Effector memory CD4-positive, alpha-beta T cell (primary cell): ENCODE measurements at places on chromosomes 2 and 18.

DNA sequence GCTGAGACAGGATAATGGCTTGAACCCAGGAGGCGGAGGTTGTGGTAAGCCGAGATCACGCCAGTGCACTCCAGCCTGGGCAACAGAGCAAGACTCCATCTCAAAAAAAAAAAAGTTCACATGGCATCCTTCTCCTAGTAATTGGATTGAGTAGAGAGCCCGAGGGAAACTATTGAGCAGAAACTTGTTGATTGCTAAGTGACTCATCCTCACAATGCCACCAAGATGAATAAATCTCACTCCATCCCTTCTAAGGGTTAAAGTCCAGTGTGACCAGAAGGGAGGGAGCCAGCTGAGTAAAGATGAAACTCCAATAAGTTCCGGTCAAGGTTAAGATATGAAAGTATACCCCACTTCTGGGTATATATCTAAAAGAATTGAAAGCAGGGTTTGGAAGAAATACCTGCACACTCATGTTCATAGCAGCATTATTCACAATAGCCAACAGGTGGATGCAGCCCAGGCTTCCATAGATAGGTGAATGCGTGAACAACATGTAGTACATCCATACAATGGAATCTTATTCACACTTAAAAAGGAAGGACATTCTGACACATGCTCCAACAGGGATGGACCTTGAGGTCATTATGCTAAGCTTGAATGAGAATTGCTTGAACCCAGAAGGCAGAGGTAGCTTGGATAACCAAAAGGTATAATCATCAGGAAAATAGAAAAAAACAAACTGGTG is 13.0 kb upstream of the FHL2 start:
- DNase-seq, result no peak

GRCh38 chr18:79508565-79509535 is 113.1 kb downstream of the NFATC1 start:
- DNase-seq, result no peak

DNA sequence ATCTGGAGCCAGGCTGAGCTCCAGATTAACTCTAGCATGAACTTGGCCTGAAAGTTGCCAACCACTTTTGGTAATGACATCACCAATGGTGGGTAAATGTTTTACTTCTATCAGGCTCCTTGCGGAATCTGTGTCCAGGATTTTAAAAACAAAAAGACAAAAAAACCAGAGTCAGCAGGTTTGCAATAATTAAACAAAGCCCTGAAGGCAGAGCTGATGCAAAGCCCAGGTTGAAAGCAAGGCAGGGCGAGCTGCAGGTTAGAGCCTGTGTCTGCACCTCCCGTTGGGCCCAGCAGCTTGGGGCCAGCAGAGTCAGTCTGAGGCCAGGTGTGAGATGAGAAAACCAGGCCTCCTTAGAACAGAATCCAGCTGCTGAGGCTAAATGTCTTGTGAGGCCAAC is 29.1 kb upstream of the ALK start:
- no peak for DNase-seq

- no peak for DNase-seq
These were observed 448.1 kb downstream of the TSN start for GRCh38 chr2:122203523-122203922.

GRCh38 chr2:196601430-196602306 is 37.8 kb upstream of the CCDC150 start:
- no peak for DNase-seq

- no peak for DNase-seq
These were observed 80.2 kb upstream of the SNTG2 start for GRCh38 chr2:870426-870825.

DNA sequence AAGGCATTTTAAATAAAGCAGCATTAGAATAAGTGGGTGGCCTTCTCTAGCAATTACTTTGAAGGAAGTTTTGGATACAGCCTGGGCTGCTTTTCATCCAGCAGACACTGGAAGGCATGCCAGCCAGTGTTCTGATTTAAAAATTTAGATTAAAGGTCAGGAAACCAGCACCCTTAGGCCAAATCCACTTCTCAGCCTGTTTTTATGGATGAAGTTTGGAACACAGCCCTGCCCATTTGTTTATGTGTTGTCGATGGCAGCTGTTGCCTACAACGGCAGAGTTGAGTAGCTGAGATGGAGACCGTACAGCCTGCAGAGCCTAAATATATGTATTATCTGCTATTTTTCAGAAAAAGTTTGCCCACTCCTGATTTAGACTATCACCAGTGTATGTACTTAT is 313.6 kb upstream of the ACVR2A start:
- DNase-seq, result no peak

- no peak for DNase-seq
These were observed 28.9 kb upstream of the HDAC4 start for GRCh38 chr2:239429473-239430350.

GRCh38 chr2:65050931-65051330 is 5.3 kb upstream of the CEP68 start:
- DNase-seq, result no peak

GRCh38 chr2:239946864-239947728 is 78.0 kb downstream of the NDUFA10 start:
- no peak for DNase-seq

DNA sequence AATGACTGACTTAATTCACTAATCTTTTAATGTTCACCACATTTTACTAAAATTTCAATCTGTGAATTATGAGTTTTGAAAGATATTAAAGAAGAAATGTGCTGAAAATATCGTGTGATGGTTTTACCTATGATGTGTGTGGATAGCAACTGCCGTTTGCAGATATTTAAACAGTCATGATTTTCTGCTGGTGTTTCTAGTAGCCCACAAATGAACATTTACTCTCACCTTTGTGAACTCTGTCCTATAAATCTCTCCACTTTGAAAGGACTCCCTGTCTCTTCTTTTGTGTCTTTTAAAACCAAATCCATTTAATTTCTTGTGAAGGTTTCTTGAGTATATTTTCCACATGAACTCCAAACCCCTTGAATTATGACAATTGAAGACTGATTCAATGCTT is 771.2 kb upstream of the SALL3 start:
- DNase-seq, result no peak

DNA sequence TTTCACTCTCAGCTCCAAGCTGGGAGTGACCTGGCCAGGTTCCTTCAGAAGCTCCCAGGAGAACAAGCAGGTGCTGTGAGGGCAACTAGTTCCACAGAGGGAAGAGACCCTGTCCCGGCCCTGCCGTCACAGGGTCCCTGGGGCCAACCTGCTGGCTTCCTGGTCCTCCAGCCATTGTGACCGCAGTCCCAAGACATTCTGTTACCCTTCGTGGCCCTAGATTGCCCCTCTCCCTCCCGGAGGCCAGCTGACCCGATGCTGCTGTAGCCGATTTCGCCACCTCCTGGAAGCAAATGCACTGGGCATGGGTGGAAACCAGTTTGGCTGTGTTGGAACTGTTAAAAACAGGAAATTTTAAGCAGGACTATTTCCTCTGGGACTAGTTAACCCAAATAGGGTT is 55.4 kb downstream of the EPAS1 start:
- DNase-seq, result no peak

- DNase-seq, result no peak
These were observed 501.8 kb downstream of the EIPR1 start for GRCh38 chr2:2875831-2876230.

- DNase-seq, result no peak
These were observed 269.1 kb upstream of the SIX3 start for GRCh38 chr2:44672431-44672830.

- DNase-seq, result no peak
These were observed 161.2 kb upstream of the PIEZO2 start for GRCh38 chr18:11310476-11311086.

DNA sequence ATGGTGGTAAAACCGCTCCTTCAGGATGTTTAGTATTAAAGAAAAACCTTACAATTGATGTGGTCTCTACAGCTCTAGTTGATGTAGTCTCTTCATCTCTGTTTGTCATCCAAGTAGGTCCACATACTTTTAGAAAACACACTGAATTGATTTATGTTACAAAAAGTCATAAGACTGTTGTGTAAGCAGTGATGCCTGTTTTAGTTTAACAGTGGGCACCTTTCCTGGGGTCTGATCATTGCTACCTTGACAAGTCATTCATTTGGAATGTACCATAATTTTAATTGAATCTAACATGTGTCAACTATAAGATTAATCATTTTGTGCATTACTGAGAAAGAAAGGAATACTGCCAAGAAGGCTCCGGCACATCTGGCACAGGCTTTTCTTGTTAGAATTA is 34.3 kb downstream of the GIGYF2 start:
- DNase-seq, result no peak

DNA sequence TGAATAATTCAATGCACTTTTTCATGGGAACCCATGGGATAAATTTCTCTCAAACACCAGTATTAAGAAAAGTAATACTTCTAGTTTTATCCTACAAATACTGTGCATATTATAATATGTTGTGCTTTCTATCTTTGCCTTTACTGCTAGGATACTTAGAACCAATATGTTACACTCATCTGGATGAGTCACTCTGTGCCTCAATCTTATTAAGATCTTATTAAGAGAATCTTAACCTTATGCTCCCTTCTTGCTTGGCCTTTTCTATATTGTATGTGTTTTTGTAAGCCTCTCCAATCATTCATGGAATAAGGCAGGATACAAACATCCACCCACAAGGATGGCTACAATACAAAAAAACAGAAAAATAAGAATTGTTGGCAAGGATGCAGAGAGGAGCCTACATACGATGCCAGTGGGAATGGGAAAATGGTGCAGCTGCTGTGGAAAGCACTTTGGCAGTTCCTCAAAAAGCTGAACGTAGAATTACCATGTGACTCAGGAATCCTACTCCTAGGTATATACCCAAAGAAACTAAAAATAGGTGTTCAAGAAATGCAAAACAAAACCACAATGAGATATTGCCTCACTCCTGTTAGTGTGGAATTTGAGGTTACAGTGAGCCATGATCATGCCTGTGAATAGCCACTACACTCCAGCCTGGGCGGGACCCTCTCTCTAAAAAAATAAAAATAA is 10.7 kb upstream of the TWSG1 start:
- no peak for DNase-seq

DNA sequence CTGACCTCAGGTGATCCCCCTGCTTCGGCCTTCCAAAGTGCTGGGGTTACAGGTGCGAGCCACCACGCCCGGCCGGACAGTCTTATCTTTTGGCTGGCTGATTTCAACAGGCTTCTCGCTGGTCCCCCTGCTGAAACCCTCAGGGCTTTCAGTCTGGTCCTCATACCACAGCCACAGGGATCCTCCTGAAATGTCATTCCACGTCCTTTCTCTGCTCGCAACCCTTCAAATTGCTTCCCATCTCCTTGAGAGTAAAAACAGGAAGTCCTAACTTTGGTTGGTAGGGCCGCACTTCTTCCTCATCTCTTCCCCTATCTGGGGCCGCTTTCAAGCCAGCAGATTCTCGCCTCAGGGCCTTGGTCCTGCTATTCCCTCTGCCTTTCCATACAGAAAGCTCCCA is 1.4 kb upstream of the CAB39 start:
- DNase-seq, result no peak

GRCh38 chr18:48057018-48057417 is 126.6 kb upstream of the SMAD2 start:
- DNase-seq, result no peak

DNA sequence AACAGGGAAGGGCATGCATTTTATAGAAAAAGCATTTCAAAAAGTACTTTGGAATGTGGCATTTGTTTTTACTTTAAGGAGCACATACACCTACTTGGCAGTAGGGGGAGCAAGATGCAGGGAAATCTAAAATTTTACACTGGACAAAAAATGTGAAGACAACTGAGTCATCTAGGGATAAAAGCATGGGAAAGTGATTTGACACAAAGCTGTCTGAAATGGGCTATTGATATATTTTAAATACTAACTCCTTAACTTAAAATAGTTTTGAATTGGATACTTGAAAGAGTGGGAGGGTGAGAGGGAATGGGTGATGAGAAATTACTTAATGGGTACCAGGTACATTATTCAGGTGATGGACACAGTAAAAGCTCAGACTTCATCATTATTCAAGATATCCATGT is 15.8 kb downstream of the TMEM200C start:
- DNase-seq, result no peak

- no peak for DNase-seq
These were observed 88.5 kb upstream of the ODC1 start for GRCh38 chr2:10536569-10537133.

DNA sequence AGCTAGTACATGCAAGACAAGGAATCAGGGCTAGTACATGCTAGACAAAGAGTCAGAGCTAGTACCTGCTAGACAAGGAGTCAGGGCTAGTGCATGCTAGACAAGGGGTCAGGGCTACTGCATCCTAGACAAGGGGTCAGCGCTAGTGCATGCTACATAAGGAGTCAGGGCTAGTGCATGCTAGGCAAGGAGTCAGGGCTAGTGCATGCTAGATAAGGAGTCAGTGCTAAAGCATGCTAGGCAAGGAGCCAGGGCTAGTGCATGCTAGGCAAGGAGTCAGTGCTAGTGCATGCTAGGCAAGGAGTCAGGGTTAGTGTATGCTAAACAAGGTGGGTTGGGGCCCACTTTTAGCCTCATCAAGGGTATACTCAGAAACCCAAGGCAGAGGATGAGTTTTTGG is 90.1 kb upstream of the FAM136A start:
- DNase-seq, result no peak

DNA sequence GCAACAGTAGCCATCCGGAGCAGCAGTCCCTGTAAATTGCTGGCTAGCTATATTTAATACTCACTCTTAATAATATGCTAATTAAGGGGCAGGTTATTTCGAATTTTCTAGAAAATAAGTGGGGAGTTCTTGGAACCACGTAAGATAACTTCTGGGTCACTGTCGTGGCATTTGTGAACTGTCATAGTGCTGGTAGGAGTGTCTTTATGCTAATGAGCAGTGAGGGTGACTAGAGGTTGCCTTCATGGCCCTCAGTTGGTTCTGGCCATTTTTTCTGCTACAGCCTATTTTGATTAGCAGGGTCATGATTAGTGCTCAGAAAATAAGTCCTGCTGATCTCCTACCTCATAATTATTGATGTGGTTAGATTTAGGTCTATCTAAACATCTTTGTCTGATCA is 249.9 kb upstream of the RASGRP3 start:
- DNase-seq, result no peak

GRCh38 chr2:241636182-241637017 is 558 bp downstream of the THAP4 start:
- DNase-seq, result peak; percentile 6

DNA sequence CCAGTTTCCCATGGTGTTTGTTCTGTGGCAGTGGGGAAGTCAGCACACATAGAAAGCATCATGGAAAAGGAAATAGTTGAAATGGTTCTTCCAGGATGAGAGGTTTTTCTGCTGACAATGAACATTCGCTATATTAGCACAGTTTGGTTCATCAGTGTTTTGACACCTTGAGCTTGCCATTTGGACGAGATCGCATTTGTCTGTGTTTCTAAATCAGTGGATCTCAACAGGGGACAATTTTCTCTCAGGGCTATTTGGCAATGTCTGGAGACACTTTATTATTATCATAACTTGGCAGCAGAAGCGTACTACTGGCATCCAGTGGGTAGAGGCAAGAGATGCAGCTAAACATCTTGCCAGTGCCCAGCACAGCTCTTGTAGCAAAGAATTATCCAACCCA is 74.6 kb downstream of the CD8B2 start:
- no peak for DNase-seq

GRCh38 chr2:223880796-223881195 is 43.4 kb upstream of the AP1S3 start:
- no peak for DNase-seq

GRCh38 chr2:77512507-77512906 is 9.7 kb downstream of the LRRTM4 start:
- no peak for DNase-seq

- no peak for DNase-seq
These were observed 33.9 kb downstream of the ARHGAP25 start for GRCh38 chr2:68768461-68768860.
